Activated naive CD4-positive, alpha-beta T cell treated with Interleukin-2 at 50 U/mL for 16 hours (primary cell): ENCODE measurements at places on chromosomes 6 and 20.

DNA sequence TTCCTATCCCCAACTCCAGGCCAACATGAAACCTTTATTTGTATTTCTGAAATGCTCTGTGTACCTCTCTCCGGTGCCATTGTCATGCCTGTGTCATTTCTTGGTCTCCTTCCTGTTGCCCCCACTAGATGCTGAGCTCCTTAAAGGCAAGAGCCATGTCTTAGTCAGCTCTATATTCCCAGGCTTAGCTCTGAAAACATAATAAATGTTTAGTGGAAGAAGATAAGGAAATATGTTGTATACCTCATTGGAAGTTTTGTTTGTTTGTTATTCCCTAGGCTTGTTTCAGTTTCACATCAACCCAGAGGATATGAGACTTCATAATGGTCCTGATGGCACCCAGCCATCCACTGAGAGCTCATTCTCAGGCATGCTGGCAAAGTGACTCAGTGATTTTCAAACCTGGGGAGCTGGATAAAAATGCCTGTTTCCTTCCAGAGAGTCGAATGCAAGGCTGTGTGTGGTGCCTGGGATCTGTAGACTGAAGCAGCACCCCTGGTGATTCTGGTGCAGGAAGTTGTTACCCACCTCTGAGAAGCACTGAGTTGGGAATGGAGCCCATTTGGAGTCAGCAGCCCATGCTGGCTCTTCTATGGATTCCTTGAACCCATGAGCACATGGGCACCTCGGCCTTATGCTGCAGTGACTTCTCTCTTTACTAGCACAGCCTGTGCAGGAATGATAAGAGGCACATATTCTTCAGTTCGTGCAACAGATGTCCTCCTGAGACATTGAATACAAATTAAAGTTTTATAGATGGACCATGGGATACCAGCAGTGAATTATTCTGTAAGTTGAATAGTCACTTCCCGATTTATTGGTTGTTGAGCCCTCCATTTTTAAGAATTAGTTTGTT, 205.2 kb downstream of the FARS2 start:
- no peak for DNase-seq

DNA sequence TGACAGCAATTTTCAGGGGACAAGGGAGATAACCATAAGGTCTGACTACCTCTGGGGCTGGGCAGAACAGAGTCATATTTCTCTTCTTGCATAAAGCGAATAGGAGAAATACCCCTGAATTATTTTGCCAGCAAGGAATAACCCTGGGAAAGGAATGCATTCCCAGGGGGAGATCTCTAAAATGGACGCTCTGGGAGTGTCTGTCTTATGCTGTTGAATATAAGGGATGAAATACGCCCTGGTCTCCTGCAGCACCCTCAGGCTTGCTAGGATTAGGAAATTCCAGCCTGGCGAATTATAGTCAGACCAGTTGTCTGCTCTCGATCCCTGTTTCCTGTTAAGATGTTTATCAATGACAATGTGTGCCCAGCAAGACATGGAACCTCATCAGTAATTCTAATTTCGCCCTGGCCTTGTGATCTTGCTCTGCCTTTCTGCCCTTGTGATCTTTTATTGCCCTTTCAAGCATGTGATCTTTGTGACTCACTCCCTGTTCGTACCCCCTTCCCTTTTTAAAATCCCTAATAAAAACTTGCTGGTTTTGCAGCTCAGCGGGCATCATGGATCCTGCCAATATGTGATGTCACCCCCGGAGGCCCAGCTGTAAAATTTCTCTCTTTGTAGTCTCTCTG, 221.6 kb upstream of the HS3ST5 start:
- no peak for DNase-seq

DNA sequence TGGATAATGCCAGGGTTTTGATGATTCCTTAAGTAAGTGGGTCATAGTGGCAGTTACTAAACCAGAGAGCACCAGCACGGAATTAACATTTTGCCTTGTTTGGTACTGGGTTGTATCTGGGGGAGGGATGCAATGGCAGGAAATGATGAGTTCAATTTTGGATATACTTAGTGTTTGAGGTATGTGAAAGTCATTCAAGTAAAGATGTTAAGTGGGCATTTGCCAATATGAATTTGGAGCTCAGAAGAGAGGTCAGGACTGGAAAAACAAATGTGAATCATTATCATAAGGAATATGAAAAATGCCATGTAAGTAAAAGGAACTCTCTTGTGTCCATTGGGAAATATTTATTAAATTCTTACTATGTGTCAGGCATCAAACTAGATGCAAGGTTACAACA, 6.2 kb downstream of the PXT1 start:
- no peak for DNase-seq

DNA sequence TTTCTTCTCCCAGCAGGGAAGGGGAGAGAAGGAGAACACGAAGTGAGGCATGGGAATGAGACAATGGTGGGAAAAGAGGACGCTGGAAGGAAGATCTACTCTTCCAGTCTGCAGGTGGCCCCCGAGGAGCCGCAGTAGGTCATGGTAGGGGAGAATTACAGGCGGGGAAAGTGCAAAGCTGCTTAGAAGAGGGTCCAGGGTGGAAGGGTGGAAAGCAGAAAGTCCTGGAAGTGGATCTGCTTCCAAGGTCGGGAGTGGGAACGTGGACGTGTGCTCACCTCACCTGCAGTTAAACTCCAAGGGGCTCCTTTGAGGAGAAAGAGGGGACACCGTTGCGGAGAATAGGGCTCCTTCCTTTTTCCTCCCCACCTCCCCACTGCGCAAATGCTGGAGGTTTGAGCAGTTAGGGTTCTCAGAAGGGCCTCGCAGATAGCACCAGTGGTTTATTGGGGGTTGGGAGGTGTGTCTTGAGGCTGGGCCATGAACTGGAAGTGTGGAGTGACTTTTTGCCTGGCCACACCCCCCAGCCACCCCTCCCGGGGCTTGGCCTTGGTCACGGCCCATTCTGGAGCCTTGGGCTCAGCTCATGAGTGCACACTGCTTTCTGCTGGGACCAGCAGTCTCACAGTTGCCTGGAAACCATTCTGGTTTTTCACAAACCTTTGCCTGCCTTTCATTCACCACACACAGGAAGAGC, 100.4 kb upstream of the MLN start:
- DNase-seq = peak; percentile 60

- DNase-seq = no peak
These were observed 77.5 kb upstream of the BEND3 start for GRCh38 chr6:107192830-107193229.

GRCh38 chr6:125477844-125478243, 176.1 kb upstream of the HDDC2 start:
- DNase-seq = no peak

GRCh38 chr20:57087102-57087501, 179.3 kb downstream of the BMP7 start:
- DNase-seq = no peak

GRCh38 chr6:36123270-36124139, 6.8 kb upstream of the MAPK13 start:
- peak; percentile 90 for DNase-seq

- no peak for DNase-seq
These were observed 88.3 kb downstream of the MTHFD1L start for GRCh38 chr6:150953851-150954250.

DNA sequence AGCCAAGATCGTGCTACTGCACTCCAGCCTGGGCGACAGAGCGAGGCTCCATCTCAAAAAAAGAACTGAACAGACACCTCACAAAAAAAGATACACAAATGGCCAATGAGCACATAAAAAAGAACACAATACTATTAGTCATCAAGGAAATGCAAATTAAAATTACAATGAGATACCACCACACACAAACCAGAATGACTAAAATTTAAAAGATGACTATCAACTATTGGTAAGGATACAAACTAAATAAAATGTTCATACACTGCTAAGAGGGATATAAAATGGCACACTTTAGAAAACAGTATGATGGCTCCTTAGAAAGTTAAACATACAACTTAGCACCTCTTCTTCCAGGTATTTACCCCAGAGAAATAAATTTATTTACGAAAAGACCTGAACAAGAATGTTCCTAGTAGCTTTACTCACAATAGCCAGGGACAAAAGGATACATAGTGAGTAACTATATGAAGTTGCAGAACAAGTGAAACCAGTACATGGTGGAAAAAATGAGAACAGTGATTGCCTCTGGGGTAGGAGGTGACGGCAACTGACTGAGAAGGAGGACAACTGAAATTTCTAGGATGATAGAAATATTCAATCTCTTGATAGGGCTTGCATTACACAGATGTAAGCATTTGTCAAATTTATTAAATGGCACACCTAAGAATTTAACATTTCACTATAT, 53.2 kb downstream of the FAM8A1 start:
- no peak for DNase-seq
